ENCODE measurements at places on chromosomes 3 and 15. TPM values are rescaled to one million over a fixed set of nuclear protein-coding genes. Genes with fewer than 3 reads are reported as not detected.

DNA sequence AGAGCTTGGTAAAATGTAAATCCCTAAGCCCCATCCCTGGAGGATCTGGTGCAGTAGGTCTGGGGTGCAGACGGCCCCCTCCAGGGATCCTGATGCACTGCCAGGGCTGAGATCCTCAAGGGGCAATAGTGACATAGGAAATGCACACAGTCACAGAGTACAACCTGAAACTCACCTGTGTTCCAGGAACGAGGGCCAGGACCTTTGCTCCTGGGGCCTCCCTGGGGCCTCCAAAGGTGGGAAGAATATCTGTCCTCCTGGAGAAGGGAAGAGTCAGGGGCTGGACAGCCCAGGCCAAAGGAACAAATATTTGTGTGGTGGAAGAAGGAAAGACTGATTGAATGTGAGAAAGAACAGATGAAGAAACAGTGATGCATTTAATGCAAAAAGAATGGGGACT is 9.5 kb downstream of the SSUH2 start:
- no peaks in the 10 kb centered on the region for H3K36me3 ChIP-seq
- H3K4me1 ChIP-seq = peaks cover 24% of the 10 kb centered on the region
- no peak for DNase-seq

- H3K27ac ChIP-seq = no peak overlapping the region
- no peaks in the 10 kb centered on the region for H3K27me3 ChIP-seq
- H3K36me3 ChIP-seq = no peaks in the 10 kb centered on the region
These were observed 8.7 kb upstream of the FLNB start for GRCh38 chr3:57999417-58000115.

DNA sequence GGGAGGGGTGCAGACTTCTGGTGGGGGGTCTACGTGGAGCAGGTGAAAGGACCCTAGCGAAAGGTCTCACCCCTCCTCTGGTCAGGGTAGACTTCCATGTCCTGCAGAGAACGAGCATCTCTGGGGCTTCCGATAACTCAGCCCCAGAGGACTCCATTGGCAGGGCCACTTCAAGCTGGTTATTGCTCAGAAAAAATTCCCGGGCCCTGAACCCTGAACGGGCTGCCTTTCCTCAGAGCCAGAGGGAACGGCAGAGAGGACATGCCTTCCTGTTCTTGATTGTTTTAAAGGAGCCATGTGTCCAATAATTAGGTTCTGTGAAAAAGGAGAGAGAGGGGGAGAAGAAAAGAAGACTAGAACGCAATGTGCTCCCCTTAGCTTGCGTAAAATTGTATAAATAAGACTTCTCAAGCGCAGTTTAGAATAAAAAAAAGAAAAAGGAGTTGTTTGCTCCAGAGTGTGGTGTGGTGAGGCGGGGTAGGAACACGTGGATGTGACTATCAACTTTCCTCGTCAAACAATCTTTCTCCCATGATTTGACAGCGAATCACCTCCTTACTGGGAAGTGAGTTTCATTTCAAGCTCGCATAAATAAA is 193.4 kb upstream of the UBE2E1 start:
- no peak overlapping the region for H3K4me3 ChIP-seq
- no peak overlapping the region for H3K27ac ChIP-seq
- no peak for DNase-seq
- peaks cover 16% of the 10 kb centered on the region for H3K4me1 ChIP-seq

The XIRP1 gene
- total RNA-seq = not detected

- H3K4me3 ChIP-seq = no peak overlapping the region
- H3K4me1 ChIP-seq = peaks cover 9% of the 10 kb centered on the region
- H3K36me3 ChIP-seq = peaks cover 31% of the 10 kb centered on the region
- no peaks in the 10 kb centered on the region for H3K27me3 ChIP-seq
These were observed 98.9 kb downstream of the UACA start for GRCh38 chr15:70664494-70664893.

- no peaks in the 10 kb centered on the region for H3K27me3 ChIP-seq
- H3K27ac ChIP-seq = no peak overlapping the region
- peaks cover 8% of the 10 kb centered on the region for H3K4me1 ChIP-seq
- H3K36me3 ChIP-seq = peaks cover 14% of the 10 kb centered on the region
These were observed 43.9 kb downstream of the PTPN23 start for GRCh38 chr3:47424434-47425382.

The THSD4 gene
- total RNA-seq = 4.5 TPM

DNA sequence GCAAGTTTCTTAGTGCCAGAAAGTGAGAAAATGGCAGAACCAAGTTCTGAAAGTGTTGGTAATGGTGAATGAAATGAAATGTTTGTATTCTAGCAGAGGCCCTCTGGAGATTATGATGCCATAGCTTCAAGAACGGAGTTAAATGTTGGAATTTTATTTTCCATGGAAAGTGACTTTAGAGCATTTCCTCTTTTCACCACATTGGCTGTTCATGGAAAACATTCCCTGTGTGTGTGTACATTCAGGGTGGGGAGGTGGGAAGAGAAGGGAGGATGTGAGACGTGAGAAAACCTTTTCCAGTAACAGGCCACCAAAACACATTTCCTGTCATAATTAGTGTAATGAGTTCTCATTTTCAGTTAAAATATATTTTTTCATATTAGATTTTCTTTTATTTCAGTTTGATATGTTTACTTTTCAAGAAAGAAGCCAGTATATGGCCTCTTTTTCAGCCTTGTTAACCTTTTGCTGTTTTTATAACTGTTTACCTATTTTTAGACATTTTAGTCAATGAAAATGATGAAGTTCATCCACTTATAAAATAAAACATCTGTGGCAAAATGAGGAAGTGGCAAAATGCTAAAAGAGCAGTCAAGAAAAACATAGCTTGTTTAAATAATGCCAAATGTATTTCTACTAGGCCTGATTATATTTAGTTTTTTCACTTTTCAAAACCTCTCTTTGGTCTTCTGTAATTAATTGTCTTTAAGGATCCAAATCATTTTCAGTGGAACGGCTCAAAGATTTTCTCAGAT is 21.6 kb downstream of the SAMMSON start:
- H3K27me3 ChIP-seq = no peaks in the 10 kb centered on the region
- no peak overlapping the region for H3K4me3 ChIP-seq
- peaks cover 11% of the 10 kb centered on the region for H3K4me1 ChIP-seq
- DNase-seq = no peak
- no peaks in the 10 kb centered on the region for H3K36me3 ChIP-seq

All from osteocyte (in vitro differentiated cells).